ENCODE measurements at places on chromosomes 11 and 22. TPM values are rescaled to one million over a fixed set of nuclear protein-coding genes. Genes with fewer than 3 reads are reported as not detected.

GRCh38 chr11:71432761-71433647 lies 15.2 kb downstream of the DHCR7 start:
- no peaks in the 10 kb centered on the region for H3K27me3 ChIP-seq
- H3K4me3 ChIP-seq, result no peak overlapping the region
- DNase-seq, result no peak
- no peak overlapping the region for H3K27ac ChIP-seq
- H3K4me1 ChIP-seq, result no peaks in the 10 kb centered on the region

GRCh38 chr11:83363312-83363711 lies 77.1 kb upstream of the CCDC90B start:
- H3K27me3 ChIP-seq, result no peaks in the 10 kb centered on the region
- no peak overlapping the region for H3K4me3 ChIP-seq
- H3K27ac ChIP-seq, result no peak overlapping the region
- DNase-seq, result no peak
- no peaks in the 10 kb centered on the region for H3K4me1 ChIP-seq

GRCh38 chr11:62556875-62557631 lies 10.4 kb upstream of the AHNAK start:
- peaks cover 14% of the 10 kb centered on the region for H3K36me3 ChIP-seq
- peaks cover 45% of the 10 kb centered on the region for H3K4me1 ChIP-seq
- no peak for DNase-seq
- H3K27ac ChIP-seq, result peak overlapping the region; percentile 80
- H3K4me3 ChIP-seq, result no peak overlapping the region

- no peaks in the 10 kb centered on the region for H3K36me3 ChIP-seq
- H3K4me3 ChIP-seq, result no peak overlapping the region
- no peaks in the 10 kb centered on the region for H3K4me1 ChIP-seq
- H3K27ac ChIP-seq, result no peak overlapping the region
- DNase-seq, result no peak
These were observed 27.2 kb upstream of the RASL10A start for GRCh38 chr22:29342577-29343312.

- H3K27me3 ChIP-seq, result no peaks in the 10 kb centered on the region
- DNase-seq, result no peak
These were observed 91.7 kb upstream of the CSNK2A3 start for GRCh38 chr11:11444804-11445131.

GRCh38 chr11:80990885-80991284 lies 1550.1 kb upstream of the TENM4 start:
- no peak overlapping the region for H3K27ac ChIP-seq
- no peaks in the 10 kb centered on the region for H3K36me3 ChIP-seq
- peaks cover 4% of the 10 kb centered on the region for H3K4me1 ChIP-seq
- DNase-seq, result no peak
- H3K4me3 ChIP-seq, result no peak overlapping the region
- H3K27me3 ChIP-seq, result no peaks in the 10 kb centered on the region

DNA sequence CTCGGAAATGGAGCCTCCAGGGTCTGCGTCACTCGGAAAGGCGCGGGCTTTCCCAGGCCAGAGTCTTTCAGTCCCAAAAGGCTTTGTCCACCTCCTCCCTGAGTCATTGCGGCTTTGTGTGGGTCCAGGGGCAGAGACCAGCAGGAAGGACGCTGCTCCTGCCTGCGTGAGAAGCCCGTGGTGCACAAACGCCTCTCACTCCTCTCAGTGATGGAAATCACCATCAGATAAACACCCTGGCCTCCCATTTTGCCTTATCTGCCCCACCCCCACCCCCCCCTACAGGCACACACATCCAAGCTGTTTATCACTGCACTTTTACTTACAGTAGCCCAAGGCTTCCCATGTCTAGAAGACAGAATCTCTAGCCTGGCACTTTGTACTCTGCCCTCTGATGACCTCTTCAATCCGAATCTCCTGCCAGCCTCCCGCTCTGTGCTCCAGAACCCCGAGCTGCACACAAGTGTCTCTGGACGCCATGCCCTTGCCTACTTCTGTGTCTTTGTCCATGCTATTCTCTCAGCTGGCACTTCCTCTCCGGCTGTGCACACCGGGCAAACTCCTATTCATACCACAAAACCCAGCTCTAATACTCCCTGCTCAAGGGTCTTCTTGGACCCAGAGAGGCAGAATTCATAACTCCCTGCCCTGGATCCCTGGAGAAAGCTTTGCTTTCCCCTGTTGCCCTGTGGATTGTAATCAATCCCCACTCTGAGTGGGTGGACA lies 954.6 kb downstream of the TBC1D22A start:
- DNase-seq, result no peak
- H3K4me3 ChIP-seq, result no peak overlapping the region
- no peaks in the 10 kb centered on the region for H3K36me3 ChIP-seq
- no peak overlapping the region for H3K27ac ChIP-seq
- no peaks in the 10 kb centered on the region for H3K27me3 ChIP-seq
- no peaks in the 10 kb centered on the region for H3K4me1 ChIP-seq

- no peak overlapping the region for H3K27ac ChIP-seq
- peak; percentile 39 for DNase-seq
- H3K36me3 ChIP-seq, result no peaks in the 10 kb centered on the region
- H3K4me3 ChIP-seq, result peak overlapping the region; percentile 25
- H3K27me3 ChIP-seq, result no peaks in the 10 kb centered on the region
- H3K4me1 ChIP-seq, result peaks cover 7% of the 10 kb centered on the region
These were observed 14.4 kb downstream of the CABIN1 start for GRCh38 chr22:24025475-24025874.

GRCh38 chr11:26704249-26704648 lies 17.6 kb downstream of the SLC5A12 start:
- DNase-seq, result no peak
- no peaks in the 10 kb centered on the region for H3K27me3 ChIP-seq
- H3K4me3 ChIP-seq, result no peak overlapping the region
- H3K4me1 ChIP-seq, result no peaks in the 10 kb centered on the region
- peaks cover 3% of the 10 kb centered on the region for H3K36me3 ChIP-seq

DNA sequence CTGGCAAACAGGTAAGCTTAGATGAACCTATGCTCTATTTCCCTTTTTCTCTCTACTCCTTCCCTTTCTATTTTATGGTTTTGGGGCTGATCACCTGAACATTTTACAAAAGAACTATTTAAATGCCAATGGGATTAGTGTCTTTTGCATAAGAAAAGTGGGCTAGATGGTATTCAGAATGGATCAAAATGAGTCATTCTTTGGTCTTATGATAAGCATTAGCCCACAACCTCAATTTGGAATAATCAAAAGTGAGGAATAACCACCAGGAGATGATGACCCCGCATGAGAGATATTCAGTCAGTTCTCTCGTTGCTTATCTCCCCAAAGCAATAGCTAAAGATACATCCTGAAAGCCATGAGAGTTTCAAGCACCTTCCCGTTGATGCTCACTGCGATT lies 399.0 kb upstream of the CADM1 start:
- no peak overlapping the region for H3K27ac ChIP-seq
- no peaks in the 10 kb centered on the region for H3K27me3 ChIP-seq
- H3K4me3 ChIP-seq, result no peak overlapping the region
- H3K4me1 ChIP-seq, result no peaks in the 10 kb centered on the region

GRCh38 chr11:2726964-2727363 lies 27.2 kb upstream of the KCNQ1OT1 start:
- no peaks in the 10 kb centered on the region for H3K4me1 ChIP-seq
- no peak for DNase-seq
- H3K27me3 ChIP-seq, result no peaks in the 10 kb centered on the region
- H3K36me3 ChIP-seq, result no peaks in the 10 kb centered on the region

DNA sequence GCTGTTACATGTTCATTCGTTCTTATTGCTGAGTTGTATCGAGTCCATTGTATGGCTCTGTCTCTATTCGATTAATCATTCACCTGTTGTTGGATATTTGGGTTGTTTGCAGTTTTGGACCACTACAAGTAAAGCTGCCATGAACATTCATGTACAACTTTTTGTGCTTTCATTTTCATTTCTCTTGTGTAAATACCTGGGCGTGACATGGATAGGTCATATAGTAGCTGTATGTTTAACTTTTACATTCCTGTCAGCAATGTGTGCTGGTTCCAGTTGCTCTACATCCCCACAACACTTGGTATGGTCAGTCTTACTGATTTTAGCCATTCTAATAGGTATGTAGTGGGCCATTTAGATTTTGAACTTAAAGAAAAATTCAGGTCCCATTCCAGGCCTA lies 194.2 kb upstream of the PLET1 start:
- H3K27me3 ChIP-seq, result no peaks in the 10 kb centered on the region
- H3K36me3 ChIP-seq, result no peaks in the 10 kb centered on the region
- no peak for DNase-seq
- no peak overlapping the region for H3K4me3 ChIP-seq
- no peak overlapping the region for H3K27ac ChIP-seq

DNA sequence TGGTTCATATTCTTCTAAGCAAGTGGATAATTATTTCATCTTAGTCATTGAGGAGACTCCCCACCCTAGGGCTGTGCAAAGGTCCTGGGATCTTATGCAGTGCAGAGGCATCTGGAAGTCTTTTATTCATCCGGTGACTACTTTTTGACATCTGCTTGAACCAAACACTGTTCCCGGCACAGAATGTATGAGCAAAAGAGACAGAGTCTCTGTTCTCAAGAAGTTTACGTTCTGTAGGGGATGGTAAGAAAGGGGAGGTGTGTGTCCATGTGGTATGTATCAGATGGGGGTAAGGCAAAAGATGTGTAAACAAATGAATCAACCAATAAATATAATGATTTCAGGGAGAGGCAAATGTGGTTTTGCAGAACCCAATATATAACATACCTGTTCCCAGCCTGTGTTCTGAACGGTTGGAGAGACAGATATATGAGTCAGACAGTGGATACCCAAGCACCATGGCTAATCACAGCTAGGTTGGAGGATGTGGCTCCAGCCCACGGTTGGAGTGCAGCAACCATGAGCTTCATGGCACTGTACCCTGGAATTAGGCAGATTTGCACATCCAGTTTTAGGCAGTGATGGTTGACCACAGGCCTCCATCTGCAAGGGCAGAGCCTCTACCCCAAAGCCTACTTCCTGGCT lies 75.1 kb upstream of the CADM1 start:
- no peaks in the 10 kb centered on the region for H3K36me3 ChIP-seq
- H3K4me3 ChIP-seq, result no peak overlapping the region
- H3K27me3 ChIP-seq, result no peaks in the 10 kb centered on the region
- DNase-seq, result no peak
- no peak overlapping the region for H3K27ac ChIP-seq

DNA sequence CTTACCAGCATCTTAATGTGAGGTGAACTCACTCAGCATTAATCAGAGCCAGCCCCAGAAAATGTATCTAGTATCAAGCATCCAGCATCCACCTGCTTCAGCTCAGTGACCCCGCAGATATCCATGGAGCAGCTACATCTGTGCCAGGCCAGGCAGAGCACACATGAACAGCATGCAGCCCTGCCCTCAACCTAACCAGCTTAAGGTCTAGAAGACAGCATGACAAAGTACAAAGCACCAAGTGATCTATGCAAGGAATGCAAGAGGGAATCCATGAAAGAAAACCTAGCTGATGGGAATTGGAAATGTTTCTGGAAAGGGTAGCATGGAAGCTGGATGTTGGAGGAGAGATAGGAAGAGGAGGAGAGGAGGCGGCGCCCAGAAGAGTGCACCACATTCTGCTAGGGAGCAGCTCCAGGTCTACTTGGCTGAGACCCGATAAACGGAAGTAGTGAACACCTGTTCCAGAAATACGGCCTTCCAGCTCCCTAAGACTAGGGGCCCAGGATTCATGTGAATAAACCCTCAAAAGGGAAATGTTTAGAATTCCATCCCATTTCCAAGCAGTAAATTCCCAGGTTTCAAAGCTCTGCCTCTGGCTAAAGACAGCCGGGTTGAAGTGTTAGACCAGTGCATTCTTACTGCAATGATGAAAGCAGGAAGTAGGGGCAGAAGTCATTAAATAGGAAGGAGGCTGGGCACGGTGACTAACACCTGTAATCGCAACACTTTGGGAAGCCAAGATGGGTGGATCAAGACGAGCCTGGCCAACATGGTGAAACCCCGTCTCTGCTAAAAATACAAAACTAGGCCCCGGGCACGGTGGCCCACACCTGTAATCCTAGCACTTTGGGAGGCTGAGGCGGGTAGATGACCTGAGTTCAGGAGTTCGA lies 23.5 kb upstream of the L3MBTL2 start:
- no peak overlapping the region for H3K4me3 ChIP-seq
- no peak for DNase-seq
- H3K27ac ChIP-seq, result no peak overlapping the region
- no peaks in the 10 kb centered on the region for H3K27me3 ChIP-seq
- H3K4me1 ChIP-seq, result no peaks in the 10 kb centered on the region

GRCh38 chr11:44979543-44980399 lies 29.1 kb upstream of the TP53I11 start:
- peak; percentile 41 for DNase-seq
- H3K4me3 ChIP-seq, result no peak overlapping the region
- peaks cover 20% of the 10 kb centered on the region for H3K4me1 ChIP-seq
- peak overlapping the region; percentile 41 for H3K27ac ChIP-seq
- H3K27me3 ChIP-seq, result no peaks in the 10 kb centered on the region
- no peaks in the 10 kb centered on the region for H3K36me3 ChIP-seq

DNA sequence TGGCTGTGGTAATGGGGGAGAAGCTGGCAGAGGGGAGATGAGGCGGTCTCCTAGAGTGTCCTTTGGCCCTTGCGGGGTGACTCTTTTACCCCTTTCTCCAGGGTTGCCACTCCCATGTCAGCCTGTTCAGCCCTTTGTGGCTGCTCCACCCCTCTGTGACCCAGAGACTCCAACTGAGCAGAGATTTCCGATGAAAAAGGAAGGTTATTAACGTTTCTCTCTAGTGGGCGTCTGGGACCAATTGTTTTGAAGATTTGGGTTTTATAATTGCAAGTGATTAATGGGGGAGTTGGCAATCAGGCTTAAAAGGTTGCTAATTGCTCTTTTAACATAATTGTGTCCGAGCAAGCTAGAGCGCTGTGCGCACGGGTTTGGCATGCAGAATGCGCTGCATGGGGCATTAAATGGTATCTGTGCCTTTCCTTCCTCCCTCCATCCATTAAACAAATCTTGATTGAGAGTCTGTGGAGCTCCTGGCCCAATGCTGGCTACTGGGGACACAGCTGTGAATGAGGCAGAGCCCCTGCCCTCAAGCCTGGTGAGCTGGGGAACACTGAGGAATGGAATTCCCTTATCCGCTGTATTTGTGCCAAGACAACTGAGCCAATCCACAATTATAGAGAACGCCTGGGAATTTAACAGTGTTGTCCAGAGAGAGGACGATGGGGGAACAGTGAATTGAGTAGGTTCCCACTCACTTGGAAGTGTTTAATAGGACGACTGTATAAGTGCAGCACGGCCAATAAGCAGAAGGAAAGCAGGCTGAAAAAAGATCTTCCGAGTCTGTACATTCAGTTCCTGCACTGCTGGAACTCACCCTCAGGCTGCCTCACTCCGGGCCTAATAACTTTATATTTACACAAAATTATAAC lies 295.9 kb downstream of the MIAT start:
- peaks cover 7% of the 10 kb centered on the region for H3K27me3 ChIP-seq
- no peak for DNase-seq
- no peak overlapping the region for H3K27ac ChIP-seq
- H3K4me3 ChIP-seq, result no peak overlapping the region

Gene NUDT22
- total RNA-seq, result 64.5 TPM

Gene MMP11
- 4.4 TPM for total RNA-seq

Gene NRIP3
- 1.6 TPM for total RNA-seq

Gene IGHMBP2
- total RNA-seq, result 19.6 TPM

Gene NAV2
- total RNA-seq, result 37.7 TPM

Gene PIWIL4
- 6.0 TPM for total RNA-seq

Measured in kidney (tissue), 22 donors.